GM12891 (cell line): ENCODE measurements at places on chromosomes 3 and 15.
A peak's percentile ranks its signal among the peaks of the same experiment; 100 is the strongest.

DNA sequence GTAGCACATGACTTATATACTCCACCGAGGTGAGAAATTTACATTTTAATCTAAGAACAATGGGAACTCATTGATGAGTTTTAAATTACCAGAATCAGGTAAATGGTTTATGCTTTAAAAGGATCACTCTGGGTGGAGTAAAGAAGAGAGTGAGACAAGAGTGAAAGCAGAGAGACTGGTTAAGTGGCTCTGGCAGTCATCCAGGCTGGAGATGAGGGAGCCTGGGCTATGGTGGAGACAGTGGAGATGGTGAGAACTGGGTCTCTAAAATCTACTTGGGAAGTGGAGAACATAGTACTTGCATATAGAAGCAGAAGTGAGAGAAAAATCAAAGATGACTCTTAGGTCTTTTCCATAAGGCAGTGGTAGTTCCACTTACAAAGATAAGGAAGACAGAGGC, 37.1 kb upstream of the SLC25A36 start:
- DNase-seq: no peak

DNA sequence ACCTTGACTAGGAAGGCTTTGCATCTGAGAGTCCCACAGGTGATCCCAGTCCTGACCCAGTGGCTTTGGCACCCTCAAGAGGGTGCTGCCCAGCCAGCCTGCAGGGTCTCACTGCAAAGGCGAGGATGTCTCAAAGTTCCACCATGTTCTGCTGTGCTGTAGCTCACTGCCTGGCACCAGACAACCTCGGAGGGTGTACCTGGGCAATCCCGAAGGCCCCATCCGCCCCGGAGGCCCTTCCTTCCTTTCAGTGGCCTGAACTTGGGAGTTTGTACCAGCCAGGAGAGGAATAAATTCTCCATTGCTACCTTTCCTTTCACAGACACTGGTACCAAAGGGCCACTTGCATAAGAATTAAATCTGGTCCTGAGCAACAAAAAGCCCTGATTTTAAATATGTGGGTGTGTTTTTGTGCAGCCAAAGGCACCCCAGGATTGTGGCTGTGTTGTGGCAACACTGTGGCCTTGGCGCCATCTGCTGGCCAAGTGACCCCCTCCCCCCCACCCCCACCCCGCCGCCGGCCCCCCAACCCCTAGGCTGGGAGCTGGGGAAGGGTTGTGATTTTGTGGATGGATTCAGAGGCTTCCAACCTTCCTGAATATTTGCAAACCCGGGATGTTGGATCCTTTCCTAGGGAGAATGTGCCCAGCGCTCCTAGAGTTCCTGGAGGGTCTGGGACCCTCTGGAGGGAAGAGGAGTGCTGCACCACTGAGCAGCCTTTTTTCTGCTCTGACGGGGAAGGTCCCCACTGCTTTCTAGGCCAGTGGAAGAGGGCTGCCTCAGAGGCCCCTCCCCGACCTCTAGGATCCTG, 9.7 kb upstream of the PTPN23 start:
- peak; percentile 59 for DNase-seq

DNA sequence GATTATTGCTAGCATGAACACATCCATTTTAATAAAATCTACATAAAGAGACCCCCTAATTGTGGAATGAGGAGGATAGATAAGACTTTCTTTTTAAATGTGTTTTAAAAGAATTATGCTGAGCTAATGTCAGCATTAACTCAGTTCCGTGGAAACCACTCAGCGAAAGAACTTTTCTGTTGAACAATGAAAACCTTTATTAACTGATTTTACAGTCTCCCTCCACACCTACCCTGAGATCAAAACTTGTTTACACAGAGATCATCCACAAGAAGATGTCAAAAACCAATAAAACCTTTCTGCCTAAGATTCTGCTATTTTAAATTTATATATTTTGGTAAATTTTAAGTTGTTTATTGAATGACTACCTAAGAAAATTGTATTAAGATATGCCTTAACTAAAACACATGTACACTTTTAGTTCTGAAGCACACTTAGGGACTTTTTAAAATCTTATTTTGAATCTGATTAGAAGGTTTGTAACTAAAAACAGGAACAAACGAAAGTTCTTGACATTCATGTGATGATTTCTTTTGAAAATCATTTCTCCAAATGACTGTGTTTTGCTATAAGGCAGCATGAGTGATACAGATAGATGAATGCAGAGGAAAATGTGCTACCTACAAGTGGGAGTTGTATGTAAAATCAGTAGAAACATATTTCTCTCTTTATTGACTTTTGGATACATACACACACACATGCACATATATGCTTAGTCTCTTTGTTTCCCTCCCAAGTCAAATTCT, 369.0 kb downstream of the UNC13C start:
- no peak for DNase-seq

- DNase-seq: peak; percentile 46
Measured at GRCh38 chr3:123105201-123106189, 38.7 kb downstream of the PDIA5 start.

DNA sequence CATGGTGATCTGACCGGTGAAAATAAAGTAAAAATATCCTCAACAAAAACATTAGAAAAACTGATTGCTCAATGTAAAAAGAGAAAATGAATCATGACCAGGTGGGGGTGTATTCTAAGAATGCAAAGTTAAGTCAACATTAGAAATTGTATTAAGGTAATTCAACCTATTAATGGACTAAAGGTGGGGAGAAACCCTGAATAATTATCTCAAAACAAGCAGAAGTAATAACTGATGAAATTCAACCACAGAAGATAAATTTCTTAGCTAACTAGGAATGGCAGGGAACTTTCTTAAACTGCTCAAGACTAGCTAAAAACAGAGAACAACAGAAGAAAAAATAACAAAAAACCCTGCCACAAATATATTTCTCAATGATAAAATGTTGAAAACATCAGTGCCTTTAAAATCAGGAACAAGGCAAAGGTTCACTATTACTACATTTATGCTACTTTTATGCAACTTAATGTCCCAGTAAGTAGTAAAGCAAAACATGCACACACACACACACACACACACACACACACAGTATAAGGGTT, 204.4 kb upstream of the THBS1 start:
- DNase-seq: no peak

DNA sequence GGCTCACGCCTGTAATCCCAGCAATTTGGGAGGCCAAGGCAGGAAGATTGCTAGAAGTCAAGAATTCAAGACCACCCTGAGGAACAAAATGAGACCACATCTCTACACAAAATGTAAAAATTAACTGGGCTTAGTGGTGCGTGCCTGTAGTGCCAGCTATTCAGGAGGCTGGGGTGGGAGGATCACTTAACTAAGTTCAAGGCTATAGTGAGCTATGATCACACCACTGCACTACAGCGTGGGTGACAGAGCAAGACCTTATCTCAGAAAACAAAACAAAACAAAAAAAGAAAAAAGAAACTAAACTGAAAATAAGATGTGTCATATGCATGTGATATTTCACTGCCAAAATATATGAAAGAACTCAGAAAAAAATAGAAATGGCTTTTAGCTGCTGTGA, 243.3 kb upstream of the CCDC54 start:
- no peak for DNase-seq

GRCh38 chr15:68651916-68652525, 73.2 kb downstream of the CORO2B start:
- DNase-seq: no peak

DNA sequence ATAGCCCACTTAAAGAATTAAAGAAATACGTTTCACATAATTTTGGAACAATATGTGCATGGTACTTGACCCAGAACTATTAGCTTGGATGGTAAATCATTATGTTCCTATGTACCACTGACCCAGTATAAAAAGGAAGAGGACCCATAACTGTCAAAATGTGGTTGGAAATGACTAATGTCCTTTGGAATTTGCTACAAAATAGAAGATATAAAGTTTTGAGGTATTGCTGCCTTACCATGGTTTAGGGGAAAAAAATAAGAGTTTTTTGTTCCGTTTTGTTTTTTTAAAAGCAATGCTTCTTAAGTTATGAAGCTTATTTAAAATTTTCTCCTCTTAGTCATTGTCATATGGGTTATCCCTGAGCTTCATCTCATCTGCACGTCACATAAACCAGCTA, 15.8 kb upstream of the TFDP2 start:
- DNase-seq: no peak

- DNase-seq: no peak
Measured at GRCh38 chr3:172256101-172256734, 192.0 kb downstream of the GHSR start.

DNA sequence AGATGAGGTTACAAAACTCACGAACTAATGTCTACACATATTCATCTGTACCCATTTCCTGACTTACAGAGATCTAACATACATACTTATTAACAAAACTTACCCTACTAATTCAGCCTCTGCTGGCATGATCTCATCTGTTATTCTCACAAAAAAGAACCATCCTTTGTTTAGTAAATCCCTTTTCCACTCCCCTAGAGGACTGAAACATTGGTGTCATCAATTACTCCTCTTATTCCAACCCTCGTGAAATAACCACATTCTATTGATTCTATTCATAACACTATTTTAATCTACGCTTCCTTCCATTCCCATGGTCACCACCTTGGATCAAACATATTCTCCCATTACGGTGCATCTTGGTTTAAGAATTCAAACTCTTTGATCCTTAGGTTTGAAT, 505.9 kb downstream of the SI start:
- no peak for DNase-seq

DNA sequence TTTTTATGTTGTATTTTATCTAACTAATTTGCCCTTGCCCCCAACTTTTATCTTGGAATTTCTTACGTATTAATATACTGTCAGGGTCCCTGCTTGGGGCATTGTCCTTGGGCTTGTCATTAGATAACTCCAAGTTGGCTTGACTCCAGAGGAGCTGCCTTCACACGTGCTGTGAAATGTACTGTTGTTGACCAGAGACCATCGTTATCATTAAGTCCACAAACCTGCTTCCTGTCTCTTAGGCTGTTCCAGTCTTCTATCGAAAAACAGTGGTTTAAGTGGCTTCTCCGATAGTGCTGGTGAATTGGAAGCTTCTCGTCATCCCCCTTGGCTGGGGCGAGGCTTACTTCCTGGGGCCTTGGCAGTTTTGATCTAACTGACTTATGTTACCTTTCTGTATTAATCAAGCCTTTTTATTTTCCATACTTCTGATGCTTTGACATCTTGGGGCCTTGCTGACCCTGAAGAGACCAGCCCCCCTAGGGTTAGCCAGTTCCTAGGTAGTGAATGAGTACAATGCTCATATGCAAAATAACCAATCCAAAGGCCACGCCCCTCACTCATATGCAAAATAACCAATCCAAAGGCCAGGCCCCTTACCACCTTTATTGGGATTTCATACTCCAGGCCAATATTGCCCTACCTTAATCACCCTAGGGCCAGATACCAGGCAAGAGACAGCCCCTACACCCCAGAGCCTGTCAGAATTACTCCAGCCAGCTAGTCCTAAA, 164.5 kb downstream of the IGF1R start:
- DNase-seq: no peak

GRCh38 chr15:70407336-70407670, 309.6 kb upstream of the TLE3 start:
- no peak for DNase-seq

GRCh38 chr3:110856916-110857315, 214.7 kb upstream of the NECTIN3 start:
- DNase-seq: no peak

DNA sequence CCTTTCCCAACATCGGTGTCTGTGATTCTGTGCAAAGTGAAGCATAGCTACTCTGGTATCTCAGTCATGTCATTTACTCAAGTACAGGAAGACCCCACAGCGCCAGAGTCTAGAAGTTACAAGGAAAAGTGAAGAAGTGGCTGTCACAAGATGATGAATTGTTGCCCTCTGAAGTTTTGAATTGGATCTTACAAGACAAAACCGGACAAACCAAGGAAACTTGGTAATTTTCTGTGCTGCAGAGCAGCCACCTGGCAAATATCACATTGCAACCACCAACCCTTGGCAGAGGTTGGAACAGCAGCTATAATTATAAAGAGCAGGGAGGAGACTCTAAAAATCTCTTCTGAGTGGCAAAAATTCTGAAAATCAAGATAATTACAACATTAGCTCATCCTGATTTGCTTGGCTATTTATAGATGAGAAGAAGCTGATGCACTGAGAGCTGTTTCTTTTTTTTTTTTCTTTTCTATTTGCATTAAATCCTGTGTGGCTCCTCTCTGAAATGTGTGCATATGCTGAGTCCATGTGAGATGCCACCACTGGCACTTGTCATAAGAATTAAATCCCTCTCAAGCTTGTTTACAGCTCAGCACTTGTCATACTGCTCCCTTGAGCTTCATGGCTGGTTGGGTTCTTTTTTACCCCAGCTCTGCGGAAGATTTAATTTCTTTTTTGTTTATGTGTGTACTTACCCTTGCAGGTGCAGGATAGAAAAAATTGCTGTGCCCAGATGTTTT, 68.0 kb upstream of the MNS1 start:
- no peak for DNase-seq

DNA sequence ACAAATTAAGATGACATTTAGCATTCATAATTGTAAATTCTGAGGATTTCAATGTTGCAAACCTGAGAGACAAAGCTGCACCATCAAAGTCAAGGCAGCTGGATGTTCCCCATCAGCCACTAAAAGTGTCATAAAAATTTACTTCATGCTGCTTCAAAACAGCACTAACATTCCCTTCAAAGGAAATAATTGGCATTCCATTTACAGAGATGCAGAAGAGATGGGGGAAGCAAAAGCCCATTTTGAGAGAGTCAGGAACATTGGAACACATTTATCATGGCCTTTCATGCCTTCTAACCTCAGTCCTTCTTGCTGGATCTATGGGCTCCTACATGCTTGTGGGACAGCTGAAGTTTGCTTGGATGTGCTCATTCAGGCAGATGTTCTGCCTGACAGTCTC, 6.4 kb upstream of the TMEM158 start:
- no peak for DNase-seq

GRCh38 chr3:46566040-46566641, at the start of gene LRRC2:
Gene LRRC2, minus strand, starts transcription at chr3:46566302. Its CDS starts 14,711 bp downstream, at chr3:46551591.
- DNase-seq: peak; percentile 30

DNA sequence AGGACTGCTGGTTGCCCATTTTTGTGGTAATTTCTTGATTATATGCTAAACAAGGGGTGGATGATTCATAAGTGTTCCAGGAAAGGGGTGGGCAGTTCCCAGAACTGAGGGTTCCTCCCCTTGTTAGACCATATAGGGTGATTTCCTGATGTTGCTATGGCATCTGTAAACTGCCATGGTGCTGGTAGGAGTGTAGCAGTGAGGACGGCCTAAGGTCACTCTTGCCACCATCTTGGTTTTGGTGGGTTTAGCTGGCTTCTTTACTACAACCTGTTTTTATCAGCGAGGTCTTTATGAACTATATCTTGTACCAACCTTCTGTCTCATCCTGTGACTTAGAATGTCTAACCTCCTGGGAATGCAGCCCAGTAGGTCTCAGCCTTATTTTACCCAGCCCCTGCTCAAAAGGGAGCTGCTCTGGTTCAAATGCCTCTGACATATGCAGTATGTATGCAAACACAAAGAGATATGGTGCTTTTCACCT, 46.2 kb downstream of the C3orf38 start:
- DNase-seq: no peak

- DNase-seq: no peak
Measured at GRCh38 chr15:76199106-76200082, 111.9 kb downstream of the ETFA start.
